ENCODE measurements at places on chromosomes 6 and 20.
A peak's percentile ranks its signal among the peaks of the same experiment; 100 is the strongest.

- DNase-seq = no peak
These were observed 2.2 kb downstream of the PCED1A start for GRCh38 chr20:2838170-2838797.

- no peak for DNase-seq
These were observed 298.1 kb upstream of the TCF21 start for GRCh38 chr6:133590814-133591213.

DNA sequence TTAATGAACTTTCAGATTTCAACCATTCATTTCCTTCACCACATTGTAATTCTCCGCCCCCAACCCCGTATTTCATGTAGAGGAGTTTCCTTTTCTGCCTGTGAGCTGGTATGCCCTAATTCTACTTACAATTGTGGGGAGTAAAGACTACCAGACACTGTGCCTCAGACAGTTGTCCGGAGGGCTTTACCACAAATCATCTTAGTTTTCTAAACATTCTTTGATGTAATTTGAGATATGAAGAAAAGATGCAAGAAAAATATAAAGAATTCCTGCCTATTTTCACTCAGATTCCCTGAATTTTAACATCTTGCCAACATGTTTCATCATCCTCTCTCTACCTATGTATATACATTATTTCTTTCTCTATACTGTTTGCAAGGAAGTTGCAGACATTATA is 28.3 kb upstream of the LOC128125822 start:
- DNase-seq = no peak

- DNase-seq = no peak
These were observed 175.8 kb upstream of the ARID1B start for GRCh38 chr6:156601152-156602065.

- no peak for DNase-seq
These were observed 50.0 kb downstream of the SGK1 start for GRCh38 chr6:134267917-134268361.

DNA sequence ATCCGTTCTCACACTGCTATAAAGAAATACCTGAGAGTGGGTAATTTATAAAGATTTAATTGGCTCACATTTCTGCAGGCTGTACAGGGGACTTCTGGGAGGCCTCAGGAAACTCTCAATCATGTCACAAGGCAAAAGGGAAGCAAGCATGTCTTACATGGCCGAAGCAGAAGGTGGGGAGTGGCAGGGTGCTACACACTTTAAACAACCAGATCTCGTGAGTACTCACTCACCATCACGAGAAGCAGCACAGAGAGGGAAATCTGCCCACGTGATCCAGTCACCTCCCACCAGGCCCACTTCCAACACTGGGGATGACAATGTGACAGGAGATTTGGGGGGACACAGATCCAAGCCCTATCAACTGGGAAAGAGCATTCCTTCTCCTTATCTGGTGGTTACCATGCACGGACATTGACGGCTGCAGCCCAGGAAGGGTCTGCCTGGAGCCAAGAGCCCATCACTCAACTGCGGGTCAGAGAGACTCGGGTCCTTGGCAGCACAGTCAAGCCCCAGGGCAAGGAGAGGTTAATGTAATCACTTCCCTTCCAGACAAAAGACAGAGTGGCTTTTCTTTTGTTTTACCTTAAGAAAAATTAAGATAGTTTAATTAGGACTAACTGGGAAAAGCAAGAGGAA is 112.3 kb upstream of the CST7 start:
- DNase-seq = no peak

GRCh38 chr20:54293526-54293925 is 85.6 kb downstream of the PFDN4 start:
- no peak for DNase-seq

DNA sequence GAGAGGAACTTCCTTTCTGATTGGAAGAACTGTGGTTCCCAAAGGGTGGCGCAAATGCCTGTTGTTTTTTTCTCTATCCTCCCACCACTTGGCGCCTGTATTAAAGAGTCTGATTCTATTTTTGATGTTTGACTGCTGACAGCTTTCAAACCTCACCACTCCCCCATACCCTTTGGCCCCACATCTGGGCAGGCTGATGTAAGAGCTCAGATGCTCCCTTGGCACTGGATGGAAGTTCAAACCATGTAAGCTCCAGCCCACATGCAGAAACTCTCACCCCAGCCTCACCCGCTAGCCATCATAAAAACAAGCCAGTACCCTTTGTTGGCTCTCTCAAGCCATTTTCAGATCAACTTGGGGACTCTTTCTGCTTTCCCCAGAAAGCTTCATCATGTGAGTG is 20.0 kb upstream of the TMEM14A start:
- no peak for DNase-seq

- peak; percentile 49 for DNase-seq
These were observed 5.1 kb downstream of the TP53INP2 start for GRCh38 chr20:34709044-34709830.

GRCh38 chr20:34564833-34565232 is 6.3 kb downstream of the MAP1LC3A start:
- no peak for DNase-seq
